ENCODE measurements at places on chromosomes 3 and 15.

DNA sequence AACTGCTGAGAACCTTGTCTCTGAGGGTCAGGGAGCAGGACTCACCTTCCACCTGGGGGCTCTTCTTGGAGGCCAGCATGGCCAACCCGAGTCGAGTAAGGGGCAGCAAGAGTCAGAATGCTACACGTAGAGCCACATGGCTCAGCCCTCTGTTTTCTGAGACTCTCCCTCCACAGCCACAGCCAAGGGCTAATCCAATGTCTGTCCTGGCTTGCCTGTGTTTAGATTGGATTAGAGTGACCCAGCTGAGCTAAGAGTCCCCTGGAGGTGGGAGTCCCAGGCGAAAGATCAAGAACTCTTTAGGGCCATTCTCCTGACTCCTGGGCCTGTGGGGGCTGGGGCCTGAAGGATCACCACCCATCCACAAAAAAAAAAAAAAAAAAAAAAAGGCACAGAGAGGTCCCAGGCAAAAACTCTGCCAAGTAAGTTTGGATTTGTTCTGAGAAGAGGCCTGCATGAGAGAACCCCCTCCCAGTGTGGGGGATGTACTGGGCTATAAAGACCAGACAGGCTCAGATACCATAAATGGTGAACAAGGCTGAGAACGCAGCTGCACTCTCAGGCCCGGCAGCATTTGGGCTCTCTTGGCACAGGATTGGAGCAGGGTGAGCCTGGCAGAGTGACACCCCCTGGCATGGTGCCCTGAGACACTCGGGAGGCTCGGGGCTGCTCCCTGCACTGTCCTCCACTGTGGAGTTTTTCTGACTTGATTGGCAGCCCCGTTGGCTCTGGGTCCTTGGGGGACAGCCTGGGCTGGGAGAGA is 88.0 kb upstream of the OSBPL11 start:
- DNase-seq: no peak

DNA sequence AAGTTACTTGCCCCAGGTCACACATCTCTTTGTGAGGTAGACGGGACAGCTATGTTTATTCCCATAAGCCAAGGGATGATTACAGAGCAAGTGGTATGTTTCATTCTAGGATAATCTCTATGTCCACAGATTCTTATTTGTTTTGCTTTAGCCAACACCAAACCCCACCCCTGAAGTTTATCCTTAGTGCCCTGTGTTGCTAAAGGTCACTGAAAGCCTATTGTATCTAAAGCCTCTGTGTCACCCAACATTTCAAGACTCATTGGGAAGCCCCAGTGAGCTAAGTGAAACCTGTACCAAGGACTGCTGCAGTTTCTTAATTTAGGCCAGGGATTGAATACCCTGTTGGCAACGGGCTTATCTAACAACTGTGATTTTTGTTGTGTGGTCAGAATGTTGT is 135.6 kb downstream of the ADAMTS9 start:
- DNase-seq: no peak

DNA sequence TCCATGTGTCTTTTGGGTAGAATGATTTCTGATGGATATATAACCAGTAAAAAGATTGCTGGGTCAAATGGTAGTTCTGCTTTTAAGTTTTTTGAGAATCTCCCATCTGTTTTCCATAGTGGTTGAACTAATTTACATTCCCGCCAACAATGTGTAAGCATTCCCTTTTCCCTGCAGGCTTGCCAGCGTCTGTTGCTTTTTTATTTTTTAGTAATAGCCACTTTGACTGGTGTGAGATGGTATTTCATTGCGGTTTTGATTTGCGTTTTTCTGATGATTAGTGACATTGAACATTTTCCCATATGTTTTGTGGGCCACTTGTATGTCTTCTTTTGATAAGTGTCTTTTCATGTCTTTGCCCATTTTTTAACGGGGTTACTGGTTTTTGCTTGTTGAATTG is 36.3 kb upstream of the MB21D2 start:
- no peak for DNase-seq

DNA sequence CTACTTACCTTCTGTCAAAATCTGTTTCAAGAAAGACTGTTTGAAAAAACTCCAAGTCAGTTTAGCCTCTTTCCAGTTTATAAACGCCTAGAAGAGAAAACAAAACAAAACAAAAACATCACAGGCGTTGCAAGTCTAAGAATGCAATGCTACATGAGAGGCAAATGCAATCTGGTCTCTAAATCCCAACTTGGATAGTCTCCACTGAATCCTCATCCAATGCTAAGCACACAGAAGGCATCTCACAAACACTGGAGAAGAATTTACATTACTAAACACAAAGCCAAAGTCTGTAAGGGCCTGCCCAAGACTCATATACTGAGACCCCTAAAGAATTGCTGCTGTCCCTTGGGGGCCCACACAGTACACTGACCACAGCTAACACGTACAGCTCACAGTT is 18.4 kb downstream of the RFT1 start:
- no peak for DNase-seq

GRCh38 chr3:4320096-4320911 is 17.1 kb downstream of the SETMAR start:
- no peak for DNase-seq

DNA sequence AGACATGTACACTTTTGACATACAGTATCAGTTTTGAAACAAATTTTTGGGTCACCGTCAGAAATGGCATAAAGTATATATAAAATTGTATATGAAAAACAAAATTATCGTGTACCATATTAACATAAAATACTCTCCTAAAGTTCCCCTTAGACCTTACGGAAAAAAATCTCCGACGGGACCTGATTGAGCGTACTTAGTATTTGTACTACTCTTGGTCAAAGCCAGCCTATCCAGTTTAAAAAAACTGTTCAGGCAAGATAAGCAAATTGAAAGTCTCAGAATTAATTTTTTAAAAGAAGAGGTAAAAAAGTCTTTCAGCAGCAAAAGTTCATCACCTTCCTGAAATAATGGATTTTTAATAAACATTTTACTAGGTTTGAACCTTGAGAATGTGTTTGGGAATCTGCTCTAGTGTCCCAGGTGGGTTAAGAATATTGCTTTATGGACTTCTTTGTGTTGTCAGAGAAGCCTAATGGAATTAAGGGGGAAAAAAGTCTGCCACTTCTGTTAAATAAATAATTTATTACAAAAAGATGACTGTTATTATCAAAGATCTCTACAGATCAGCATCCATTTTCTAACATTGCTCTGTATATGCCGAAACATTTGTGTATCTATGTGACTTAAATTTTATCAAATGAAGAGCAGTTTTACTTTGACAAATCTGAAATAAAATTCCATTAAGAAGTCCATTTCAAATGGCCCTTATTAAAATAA is 48.6 kb downstream of the ZBTB20 start:
- DNase-seq: no peak

All from erythroblast (primary cell).